ENCODE measurements at places on chromosomes 16 and 17.

- no peak for DNase-seq
Observed at GRCh38 chr17:29549177-29549923, 17.5 kb downstream of the ABHD15 start.

DNA sequence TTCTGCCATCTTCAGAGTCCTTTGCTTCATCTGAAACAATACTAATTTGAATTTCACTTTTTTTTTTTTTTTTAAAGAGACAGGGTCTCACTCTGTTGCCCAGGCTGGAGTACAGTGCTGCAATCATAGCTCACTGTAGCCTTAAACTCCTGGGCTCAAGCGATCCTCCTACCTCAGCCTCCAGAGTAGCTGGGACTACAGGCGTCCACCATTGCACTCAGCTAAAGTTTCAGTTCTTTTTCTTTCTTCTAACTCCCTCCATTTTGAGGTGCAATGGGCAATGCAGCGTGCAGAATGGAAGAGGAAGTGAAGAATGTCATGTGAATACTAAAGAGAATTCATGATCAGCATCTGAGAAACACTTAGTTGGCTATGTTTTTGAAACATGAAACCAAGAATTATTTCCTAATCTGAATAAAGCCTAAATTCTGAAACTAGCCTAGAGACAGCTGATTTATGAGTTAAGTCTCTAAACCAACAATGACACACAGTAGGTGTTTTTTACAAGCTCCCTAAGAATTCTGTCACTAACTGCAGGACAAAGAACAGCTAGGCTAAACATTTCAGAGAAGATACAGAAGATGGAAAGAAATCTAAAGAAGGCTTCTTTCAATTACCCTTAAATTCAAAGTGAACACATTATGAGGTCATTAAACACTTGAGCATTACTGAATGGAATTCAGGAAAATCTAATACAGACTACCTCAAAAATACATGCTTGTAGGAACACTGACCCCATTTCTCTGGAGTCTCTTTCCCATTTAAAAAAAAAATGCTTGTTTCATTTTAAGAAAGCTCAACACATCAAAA is 21.0 kb downstream of the SNN start:
- DNase-seq, result no peak

DNA sequence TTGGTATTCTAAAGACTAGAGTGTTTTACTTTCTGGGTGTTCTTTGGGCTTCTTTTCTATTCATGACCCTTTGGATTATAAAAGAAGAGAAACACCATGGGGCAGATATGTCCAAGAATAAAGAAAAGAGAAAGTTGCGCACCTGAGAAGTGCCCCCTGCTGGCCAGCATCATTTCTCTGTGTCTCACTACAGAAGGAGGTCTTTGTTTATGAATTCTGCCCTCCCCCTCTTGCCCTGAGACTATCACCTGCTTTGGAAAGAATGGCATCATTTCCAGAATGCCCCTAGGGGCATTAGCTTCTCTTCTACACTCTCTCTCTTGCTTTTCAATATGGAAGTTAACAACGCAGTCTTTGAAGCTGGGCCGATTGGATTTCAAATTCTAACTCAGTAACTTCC is 45.0 kb downstream of the CDH13 start:
- DNase-seq, result no peak

DNA sequence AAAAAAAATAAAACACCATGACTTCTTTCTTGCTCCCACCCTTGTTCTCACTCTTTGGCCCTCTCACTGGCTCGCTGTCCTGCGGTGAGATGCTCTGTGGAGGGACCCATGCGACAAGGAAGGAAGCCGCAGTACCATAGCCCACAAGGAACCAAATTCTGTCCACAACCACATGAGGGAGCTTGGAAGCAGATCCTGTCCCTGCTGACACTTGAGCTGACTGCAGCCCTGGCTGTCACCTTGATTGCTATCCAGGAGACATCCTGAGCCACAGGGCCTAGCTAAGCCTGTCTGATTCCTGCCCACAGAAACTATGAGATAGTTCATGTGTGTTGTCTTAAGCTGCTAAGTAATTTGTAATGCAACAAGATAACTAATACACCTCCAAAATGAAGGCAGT is 4.8 kb upstream of the MT2A start:
- peak; percentile 78 for DNase-seq

- DNase-seq, result no peak
Observed at GRCh38 chr17:14372905-14373613, 72.2 kb downstream of the HS3ST3B1 start.

DNA sequence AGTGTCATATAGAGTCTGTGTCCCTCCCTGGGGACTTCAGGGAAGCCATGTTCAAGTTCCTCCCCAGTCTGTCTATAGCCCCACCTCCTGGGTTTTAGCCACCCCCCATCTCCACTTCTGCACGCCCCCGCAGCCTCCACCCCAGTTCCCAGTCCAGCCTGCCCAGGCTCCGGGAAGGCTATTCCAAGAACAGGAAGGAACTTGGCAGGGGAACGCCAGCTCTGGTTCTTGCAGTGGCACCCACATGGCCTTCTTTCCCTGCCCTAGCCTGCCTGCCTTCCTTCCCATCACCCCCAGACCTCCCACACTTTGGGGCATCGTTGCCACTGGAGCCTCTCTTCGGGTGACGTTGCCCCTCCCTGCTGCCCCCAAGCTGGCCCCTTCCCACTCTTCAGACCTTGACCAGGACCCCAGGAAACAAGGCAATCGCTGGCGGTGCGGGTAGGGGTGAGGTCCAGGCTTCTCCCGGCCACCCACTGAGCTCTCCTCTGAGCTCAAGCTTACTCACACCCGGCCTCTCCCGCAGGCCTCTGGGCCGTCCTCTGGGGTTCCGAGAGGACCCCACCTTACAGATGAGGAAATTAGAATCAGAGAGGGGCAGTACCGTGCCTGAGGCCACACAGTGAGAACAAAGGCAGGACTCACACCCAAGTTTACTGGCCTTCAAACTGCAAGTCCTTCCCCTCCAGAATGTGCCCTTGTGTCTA is 9.2 kb upstream of the CES4A start:
- DNase-seq, result no peak

GRCh38 chr17:68048996-68049395 is 13.5 kb downstream of the KPNA2 start:
- no peak for DNase-seq

- DNase-seq, result no peak
Observed at GRCh38 chr17:81557276-81558114, 5.3 kb upstream of the FAAP100 start.

GRCh38 chr17:37092071-37092470 is 143.3 kb downstream of the AATF start:
- no peak for DNase-seq

- DNase-seq, result no peak
Observed at GRCh38 chr17:46125831-46126230, 67.4 kb downstream of the KANSL1 start.

- peak; percentile 83 for DNase-seq
Observed at GRCh38 chr17:4849011-4849536, 15.9 kb downstream of the MINK1 start.

DNA sequence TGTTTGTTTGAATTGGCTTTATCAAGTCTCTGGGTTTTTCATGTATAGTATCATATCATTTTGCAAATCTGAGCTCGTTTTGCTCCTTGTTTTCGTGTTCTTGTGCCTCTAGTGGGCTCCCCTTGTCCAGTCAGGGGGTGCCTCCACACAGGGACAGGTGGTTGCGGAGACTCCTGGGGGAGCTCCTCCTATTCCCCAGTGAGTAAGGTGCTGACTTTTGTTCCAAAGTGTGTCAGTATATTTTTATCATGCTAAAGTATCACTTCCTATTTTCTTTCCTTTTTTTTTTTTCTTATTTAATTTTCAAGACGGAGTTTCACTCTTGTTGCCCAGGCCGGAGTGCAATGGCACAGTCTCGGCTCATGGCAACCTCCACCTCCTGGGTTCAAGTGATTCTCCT is 30.3 kb upstream of the IL17C start:
- no peak for DNase-seq

DNA sequence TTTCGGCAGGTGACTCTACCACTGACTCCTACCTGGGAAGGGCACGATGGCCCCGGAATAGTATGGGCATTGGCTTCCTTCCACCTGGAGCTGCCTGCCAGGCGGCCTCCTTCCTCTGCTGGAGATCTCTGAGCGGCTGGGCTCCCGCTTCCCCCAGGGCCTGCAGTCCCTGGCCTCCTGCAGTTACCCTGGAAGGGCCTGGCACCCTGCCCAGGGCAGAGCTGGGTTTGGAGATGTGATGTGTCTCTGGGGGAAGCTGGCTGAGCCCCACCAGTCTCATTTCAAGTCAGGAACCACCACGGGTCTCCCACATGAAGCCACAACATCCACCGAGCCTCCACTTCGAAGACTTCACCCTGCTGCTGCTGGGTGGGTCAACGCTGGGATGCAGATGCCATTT is 97.9 kb downstream of the IRF8 start:
- no peak for DNase-seq

DNA sequence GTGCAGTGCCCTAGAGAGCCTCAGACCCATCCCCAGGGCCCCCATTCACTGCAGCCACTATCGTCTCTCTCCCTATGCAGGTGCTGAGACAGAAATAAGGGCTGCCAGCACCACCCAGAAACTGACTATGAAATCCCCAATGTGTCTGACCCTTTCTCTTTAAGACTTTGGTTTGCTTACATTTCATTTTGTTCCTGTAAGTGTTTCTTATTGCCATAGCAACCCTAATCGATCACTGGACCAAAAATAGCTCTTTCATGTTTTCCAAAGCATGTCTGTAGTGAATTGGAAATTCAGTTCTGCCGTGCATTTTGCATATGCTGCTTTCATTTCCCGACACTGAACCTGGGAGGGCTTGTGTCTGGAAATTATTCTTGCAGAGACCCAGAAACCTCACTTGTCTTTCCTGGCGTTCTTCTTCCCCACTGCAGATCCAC is 148.7 kb upstream of the NOL11 start:
- DNase-seq, result no peak

DNA sequence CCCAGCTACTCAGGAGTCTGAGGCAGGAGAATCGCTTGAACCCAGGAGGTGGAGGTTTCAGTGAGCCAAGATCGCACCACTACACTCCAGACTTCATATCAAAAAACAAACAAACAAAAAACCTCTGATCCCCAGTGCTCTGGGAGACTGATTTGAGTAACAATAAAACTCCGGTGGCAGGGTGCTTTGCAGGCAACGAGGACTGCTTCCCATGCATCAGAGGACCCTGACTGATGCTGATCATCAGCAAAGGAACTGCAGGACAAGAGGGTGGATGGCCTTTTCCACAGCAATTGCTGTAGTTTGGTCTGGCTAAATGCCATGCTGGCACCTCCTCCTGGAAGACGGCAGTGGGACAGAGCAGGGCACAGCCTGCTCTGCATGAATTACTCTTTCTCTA is 6.4 kb upstream of the SLC39A11 start:
- DNase-seq, result no peak

- peak; percentile 44 for DNase-seq
Observed at GRCh38 chr16:67966549-67967182, 1.8 kb downstream of the SLC12A4 start.

All from A549 (cell line).